ENCODE measurements at places on chromosomes 2 and 18. TPM values are rescaled to one million over a fixed set of nuclear protein-coding genes. Genes with fewer than 3 reads are reported as not detected.

The UGT1A3 gene
- total RNA-seq, result 3.0 TPM

DNA sequence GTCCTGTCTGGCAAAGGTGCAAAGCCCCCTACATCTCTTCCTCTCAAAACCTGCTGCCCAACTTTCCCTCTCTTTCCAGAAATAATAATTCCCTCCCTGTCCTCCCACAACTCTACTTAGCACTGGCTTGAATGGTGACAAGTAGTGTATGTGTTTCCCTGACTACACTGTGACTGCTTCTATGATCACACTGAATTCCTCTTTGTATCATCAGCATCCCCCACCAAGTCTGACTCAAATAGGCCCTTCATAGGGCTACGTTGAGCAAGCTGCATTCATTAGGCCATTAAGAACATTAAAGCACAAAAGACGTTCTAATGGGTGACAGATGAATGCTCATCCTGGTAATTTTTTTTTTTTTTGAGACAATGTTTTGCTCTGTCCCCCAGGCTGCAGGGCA lies 13.7 kb upstream of the ST3GAL5 start:
- DNase-seq, result no peak

The C2orf78 gene
- total RNA-seq, result not detected

- no peak for DNase-seq
These were observed 55.3 kb upstream of the LGALSL start for GRCh38 chr2:64398516-64399129.

The KATNAL2 gene
- 1.1 TPM for total RNA-seq

The TANK gene
- total RNA-seq, result 116 TPM

The OR6B2 gene
- not detected for total RNA-seq

The SGO2 gene
- total RNA-seq, result 3.2 TPM

DNA sequence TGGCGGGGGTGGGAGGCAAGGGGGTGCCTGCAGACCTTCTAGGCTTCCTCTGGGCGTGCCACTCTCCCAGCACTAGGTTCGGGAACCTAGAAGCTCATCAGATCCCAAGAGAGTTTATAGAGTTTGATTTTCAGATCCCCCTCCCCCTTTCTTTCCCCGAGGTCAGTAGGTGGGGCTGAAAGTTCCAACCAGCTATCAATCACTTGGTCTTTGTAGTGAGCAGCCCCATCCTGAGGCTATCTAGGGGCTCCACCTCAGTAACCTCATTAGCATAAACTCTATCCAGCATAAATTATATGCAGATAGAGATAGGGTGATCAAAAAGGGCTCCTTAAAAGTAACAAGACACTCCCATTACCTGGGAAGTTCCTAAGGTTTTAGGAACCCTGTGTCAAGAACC lies 32.8 kb downstream of the ERLEC1 start:
- no peak for DNase-seq

GRCh38 chr2:221097568-221097915 lies 474.6 kb downstream of the EPHA4 start:
- no peak for DNase-seq

GRCh38 chr2:47015206-47015605 lies 99.6 kb upstream of the MCFD2 start:
- no peak for DNase-seq

GRCh38 chr2:237391140-237391539 lies 22.8 kb downstream of the COL6A3 start:
- DNase-seq, result no peak

DNA sequence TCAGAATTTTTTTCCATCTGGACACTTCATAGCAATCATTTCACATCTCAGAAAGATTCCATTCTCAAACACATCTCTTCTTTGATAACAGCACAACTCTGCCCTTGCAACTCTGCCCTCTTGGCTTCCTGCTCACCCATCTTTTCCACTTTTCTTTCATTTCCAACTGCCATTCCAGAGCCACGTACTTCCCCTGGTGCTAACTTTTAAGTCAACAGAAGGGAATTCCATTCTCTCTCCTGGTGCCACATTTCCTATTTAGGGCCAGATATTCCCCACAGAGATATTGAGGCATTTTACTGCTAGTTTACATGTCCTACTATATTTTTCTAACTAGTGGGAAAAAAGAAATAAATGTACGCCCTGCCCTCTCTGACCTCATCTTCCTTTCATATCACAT lies 590.2 kb downstream of the ARHGAP15 start:
- DNase-seq, result no peak

- DNase-seq, result peak; percentile 57
These were observed 125.6 kb upstream of the HS6ST1 start for GRCh38 chr2:128444121-128444771.

- no peak for DNase-seq
These were observed 99.5 kb downstream of the MRO start for GRCh38 chr18:50720325-50720674.

DNA sequence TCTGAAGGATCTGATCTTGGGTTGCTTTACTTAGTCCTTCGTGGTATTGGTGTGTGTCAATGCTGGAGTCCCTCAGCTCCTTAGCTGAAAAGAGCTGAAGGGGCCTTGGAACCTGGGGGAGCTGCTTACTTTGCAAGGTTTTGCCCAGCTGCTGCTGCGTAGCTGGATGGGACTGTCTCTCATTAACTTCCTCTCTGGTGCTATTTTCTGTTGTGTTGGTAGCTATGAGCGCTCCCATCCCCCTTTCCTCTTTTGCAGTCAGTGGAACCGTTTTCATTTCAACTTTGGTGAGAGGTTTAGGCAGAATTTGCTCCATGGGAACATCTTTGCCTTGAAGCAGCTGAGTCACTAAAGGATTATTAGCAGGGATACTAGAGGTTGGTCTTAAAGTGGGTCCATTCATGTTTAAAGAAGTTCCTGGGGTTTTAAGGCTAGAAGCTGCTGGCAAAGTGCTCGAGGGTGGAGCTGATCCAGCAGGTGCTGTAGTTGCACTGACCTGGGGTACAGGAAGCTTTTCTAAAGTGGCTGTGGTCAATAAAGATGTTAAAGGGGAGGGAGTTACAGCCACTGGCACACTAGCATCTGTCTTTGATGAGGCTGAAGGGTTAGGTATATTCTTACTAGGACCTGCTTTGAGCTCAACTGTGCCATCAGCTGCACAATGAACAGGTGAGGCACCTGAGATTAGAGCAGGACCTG lies 69.9 kb upstream of the DTNB start:
- DNase-seq, result no peak

- no peak for DNase-seq
These were observed 42.5 kb downstream of the HRH4 start for GRCh38 chr18:24502667-24503523.

- no peak for DNase-seq
These were observed 46.8 kb upstream of the GPC1 start for GRCh38 chr2:240388471-240389301.

- no peak for DNase-seq
These were observed 526.9 kb downstream of the TMEM182 start for GRCh38 chr2:103288696-103289095.

GRCh38 chr2:236724200-236724599 lies 154.6 kb downstream of the ACKR3 start:
- DNase-seq, result no peak

GRCh38 chr2:27280826-27281225 lies 1.4 kb upstream of the TRIM54 start:
- no peak for DNase-seq

DNA sequence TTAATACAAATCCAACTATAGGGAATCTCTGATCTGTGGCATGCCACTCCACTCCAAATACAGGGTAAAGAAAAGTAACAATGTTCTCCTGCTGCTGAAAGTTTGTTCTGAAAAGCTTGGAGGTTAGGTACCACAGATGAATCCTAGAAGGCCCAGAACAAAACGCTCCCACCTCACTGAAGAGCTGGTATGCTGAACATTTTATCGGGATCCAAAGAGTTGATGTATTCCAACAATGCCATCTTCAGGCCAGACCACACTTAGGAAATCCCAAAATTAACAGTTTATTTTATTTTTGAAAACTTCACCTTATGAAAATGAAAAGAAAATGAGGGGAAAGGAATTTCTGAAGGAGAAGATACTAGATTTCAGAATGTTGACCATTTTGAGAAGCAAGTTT lies 145.1 kb upstream of the CDH19 start:
- no peak for DNase-seq

The SAP130 gene
- total RNA-seq, result 18.6 TPM

The LYG2 gene
- total RNA-seq, result not detected

- DNase-seq, result no peak
These were observed 49.9 kb downstream of the MTCL1 start for GRCh38 chr18:8754995-8755960.

DNA sequence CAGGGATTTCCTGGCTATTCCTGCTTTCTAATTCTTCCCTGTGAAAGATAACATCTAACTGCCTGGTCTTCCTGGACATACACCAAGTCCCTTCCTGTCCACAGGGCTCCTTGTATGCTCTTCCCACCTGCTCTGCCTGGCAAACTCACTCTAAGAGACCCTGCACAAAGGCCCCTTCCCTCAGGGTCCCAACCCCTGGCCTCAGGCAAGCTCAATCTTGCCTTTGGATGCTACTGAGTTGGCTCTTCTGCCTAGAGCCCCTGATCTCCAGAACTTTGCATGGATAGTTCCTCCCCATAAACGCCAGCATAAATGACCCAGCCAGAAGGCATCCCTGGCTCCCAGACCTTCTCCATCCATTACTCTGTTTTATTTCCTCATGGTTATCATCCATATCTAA lies 98.3 kb upstream of the OTOS start:
- DNase-seq, result no peak

DNA sequence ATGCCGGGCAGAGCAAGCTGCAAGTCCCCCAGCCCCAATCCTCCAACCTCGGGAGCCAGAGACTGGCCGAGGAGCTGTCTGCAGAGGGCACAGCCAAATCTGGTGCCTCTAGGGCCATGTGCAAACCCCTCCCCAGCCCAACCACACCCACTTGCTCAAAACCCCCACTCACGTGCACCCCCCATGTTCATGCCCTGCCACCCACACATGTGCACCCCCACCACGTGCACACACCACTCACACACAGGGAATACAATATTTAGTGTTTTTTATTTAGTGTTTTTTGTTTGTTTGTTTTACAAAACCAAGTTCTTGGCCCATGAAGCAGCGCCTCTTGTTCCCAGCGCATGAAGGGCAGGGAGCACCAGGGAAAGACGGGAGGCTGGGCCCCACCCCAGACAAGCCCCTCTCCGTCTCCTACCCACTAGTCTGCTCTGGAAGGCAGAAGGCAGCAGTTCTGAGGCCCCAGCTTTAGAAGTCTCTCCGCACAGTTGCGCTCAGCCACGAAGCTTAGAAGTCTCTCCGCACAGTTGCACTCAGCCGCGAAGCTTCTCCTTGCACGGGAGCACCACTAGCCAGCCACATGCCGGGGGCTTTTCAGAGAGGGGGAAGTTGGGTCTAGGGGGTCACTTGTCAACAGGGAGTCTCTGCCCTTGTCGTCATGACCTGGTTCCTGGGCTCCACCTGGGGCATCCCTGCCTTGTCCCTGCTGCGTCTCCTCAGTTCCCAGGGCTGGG lies 276.1 kb upstream of the HDAC4 start:
- DNase-seq, result no peak

DNA sequence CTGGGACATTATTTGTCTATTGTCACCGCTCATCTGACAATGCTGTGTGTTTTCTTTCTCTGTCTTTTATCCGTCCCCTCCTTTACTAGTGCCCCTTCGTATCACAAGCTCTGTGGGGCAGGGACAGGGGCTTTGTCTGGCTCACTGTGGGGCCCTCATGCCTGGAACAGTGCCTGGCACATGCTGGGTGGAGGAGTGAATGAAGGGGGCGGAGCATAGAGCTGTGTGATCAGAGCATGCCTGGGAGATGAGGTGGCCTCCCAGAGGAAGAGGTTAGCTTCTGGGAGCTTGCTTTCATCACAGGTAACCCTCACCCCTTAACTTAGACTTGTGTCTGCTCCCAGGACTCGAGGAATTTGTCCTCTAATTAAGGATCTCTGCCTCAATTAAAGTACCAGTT lies 16.4 kb downstream of the MTCL1 start:
- DNase-seq, result no peak

DNA sequence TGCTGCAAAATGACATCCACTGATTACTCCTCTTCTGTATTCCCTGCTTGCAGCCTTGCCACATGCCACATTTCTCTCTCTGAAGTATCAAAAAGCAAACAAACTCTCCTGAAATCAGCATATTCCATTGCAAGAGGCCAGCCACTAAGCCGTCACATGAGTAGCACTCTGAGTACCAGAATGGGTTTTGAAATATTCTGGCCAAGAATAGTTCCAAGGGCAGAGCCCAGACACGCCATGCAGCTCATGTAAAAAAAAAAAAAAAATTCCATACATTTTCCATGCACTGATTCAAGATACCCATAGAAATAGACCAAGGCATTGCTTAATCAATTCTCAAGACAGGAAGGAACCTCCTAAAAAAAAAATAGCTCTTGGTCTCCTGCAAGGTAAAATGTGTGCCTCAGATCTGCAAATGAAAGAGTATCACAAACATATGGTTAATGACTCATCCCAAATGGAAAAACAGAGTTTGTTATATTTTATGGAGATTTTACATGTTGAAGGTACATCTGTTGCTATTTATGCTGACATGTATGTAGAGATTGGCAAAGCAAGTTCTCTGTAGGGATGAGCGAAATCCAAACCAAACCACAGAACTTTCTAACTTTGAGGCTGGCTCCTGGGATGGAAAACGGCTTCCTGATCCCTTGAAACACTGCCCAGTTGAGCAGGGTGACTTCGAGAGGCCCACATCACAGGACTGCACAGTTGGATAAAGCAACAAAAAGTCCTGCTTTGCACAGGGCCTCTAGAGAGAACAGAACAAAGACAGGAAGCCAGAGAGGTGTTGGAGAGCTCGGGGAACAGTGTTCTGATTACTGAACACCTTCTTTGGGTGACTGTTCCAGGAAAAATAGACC lies 346.2 kb downstream of the ZNF521 start:
- DNase-seq, result no peak

DNA sequence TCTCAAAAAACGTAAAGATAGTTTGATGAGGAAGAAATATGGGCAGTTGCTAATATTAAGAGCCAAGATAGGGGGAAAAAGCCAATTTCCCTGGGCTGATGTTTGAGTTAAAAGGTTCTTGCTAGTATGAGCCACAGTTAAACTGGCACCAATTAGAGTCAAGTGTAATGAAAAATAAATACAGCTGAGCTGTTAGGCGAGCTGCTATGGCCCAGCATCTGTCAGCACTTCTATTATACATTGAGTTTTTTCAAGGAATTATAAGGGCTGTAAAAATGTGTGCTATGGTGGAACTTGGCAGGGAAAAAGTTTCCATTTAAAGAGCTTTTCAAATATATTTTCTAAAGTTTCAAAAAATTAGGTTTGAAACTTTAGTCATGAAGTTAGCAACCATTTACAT lies 279.6 kb downstream of the CYRIA start:
- no peak for DNase-seq

GRCh38 chr2:122543815-122544214 lies 788.4 kb downstream of the TSN start:
- no peak for DNase-seq

DNA sequence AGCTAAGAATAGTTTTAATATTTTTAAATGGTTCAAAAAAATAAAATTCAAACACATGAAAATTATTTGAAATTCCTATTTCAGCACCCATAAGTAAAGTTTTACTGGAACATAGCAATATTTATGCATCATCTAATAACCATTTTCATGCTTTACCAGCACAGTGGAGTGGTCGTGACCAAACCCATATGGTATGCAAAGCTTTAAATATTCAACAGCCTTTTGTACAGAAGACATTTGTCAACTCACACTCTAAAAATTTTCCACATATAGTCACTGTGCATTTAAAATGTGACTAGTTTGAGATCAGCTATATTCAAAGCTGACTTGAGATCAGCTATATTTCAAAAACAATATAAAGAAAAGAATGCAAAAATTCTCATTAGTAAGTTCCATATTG lies 46.2 kb downstream of the PUM2 start:
- no peak for DNase-seq

Measured in suprapubic skin (tissue), 4 donors.